ENCODE measurements at places on chromosomes 13 and 19. TPM values are rescaled to one million over a fixed set of nuclear protein-coding genes. Genes with fewer than 3 reads are reported as not detected.

ZNF677 gene
- 18.6 TPM for total RNA-seq

C1QTNF9B gene
- not detected for total RNA-seq

RAB3A gene
- 1.9 TPM for total RNA-seq

TNFRSF19 gene
- total RNA-seq = 3.6 TPM

SULT2B1 gene
- 0.60 TPM for total RNA-seq

CYP4F12 gene
- 7.6 TPM for total RNA-seq

ZNF99 gene
- 0.32 TPM for total RNA-seq

ATCAY gene
- total RNA-seq = not detected

KLK5 gene
- total RNA-seq = not detected

MAP4K1 gene
- 2.7 TPM for total RNA-seq

P2RY11 gene
- 6.5 TPM for total RNA-seq

- no peak for DNase-seq
Observed at GRCh38 chr13:45989607-45990006, 62.9 kb downstream of the ZC3H13 start.

DNA sequence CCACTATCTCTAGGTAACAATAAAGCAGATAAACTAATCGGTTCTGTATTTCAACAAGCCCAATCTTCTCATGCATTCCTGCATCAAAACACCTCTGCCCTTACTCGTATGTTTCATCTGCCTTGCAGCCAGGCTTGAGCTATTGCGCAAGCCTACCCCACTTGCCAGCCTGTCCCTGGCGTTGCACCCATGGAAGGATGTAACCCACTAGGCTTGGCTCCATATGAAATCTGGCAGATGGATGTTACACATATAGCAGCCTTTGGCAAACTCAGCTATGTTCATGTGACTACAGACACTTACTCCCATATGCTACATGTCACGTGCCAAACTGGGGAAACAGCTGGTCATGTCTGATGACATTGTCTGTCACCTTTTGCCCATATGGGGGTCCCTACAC lies 11.9 kb upstream of the ZNF549 start:
- DNase-seq = no peak

GRCh38 chr13:32446773-32447465 lies 19.0 kb upstream of the N4BP2L1 start:
- no peak for DNase-seq

DNA sequence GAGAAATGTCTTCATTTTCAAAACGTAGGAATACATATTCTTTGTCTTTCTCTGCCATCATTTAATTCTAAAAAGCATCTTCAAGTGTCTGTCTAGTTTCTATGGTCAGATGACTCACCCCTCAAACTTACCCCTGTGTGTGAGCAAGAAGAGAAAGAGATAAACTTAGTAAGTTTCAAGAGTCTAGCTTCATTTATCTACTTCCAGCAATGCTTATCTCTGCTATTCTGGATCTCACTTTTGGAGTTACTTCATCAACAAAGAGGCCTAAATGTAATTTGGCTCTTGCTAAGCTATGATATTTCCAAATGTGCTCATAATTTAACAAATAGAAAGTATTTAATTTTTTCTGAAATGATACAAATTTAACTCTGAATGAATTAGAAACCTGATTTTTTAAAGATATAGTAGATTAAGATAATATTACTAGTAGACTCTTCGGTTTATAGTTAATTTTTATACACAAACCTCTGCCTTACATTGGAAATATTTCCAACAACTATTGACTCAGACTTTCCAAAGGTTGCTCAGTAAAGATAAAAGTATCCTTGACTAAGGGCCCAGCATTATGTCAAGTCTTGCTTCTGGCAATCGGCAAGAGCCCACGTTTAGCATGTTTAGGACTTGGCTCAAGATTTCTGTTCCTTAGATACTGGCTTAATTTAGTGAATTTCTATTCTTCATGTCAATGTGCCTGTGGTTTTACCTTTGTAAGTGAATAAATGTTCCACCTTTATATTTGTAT lies 1511.0 kb upstream of the SLC10A2 start:
- DNase-seq = no peak

- DNase-seq = peak; percentile 80
Observed at GRCh38 chr19:16660763-16661479, at the start of gene TMEM38A. TMEM38A (plus strand) TSS chr19:16661139; CDS start chr19:16661218, 79 bp downstream.

- DNase-seq = no peak
Observed at GRCh38 chr19:46251416-46251815, 21.9 kb downstream of the IGFL1 start.

GRCh38 chr13:111502957-111503356 lies 182.5 kb downstream of the TEX29 start:
- no peak for DNase-seq

GRCh38 chr13:64718116-64718515 lies 2512.0 kb downstream of the PCDH9 start:
- DNase-seq = no peak

DNA sequence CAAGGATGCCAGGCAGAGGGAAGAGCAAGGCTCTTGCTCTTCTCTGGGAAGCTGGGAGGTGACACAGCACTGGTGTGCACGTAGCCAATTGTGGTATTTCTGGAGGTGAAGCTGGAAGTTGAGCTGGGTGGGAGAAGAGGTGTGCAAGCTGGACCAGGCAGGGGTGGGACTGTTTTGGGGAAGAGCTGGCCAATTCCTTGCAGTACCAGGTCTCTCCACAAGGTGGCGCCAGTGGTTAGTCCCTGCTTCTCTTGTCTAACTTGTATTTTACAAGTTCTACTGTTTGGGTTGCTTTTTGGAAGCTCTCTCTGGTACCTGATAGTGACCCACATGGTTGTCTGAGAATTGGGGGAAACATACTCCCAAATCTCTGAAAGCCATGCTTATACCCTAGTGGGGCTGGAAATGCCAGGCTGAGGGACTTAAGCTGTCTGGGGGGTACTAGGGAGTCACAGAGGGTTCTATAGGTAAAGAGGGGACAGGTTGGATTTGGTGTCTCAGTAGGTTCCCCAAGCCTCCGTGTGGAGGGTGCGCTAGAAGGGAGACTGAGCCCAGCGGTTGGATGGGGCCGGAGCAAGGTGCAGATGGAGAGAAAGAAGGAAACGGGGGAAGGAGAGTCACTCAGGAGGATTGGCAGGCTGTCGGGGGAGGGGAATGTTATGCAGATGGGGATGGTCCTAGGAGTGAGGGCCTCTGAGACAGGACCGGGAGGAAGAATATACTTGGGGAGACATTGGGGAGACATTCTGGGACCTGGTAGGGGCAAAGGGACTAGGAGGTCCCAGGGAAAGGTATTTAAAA lies 3.0 kb downstream of the HPN start:
- peak; percentile 89 for DNase-seq

GRCh38 chr13:110539894-110540293 lies 21.6 kb downstream of the RAB20 start:
- DNase-seq = no peak

GRCh38 chr19:4365341-4365740 lies 22.0 kb downstream of the MPND start:
- DNase-seq = no peak

DNA sequence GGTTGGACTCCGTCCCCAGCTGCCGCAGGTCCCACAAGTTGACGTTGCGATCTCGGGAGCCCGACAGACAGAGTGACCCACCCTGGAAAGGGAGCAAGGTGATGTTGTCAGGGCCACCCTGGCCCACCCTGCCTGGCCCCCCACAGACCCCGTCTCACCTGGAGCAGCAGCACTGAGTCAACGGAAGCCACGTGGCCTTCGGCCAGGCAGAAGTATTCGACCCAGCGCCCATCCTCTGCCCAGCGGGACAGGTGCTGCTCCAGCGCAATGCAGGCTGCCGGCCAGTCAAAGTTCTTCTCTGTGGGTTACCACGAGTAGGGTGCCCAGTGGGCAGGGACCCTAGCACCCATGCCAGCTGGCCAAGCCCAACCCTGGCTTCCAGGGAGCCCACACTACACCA lies 1.8 kb downstream of the FBXW9 start:
- DNase-seq = no peak

- no peak for DNase-seq
Observed at GRCh38 chr13:103187721-103188156, 121.5 kb upstream of the SLC10A2 start.

DNA sequence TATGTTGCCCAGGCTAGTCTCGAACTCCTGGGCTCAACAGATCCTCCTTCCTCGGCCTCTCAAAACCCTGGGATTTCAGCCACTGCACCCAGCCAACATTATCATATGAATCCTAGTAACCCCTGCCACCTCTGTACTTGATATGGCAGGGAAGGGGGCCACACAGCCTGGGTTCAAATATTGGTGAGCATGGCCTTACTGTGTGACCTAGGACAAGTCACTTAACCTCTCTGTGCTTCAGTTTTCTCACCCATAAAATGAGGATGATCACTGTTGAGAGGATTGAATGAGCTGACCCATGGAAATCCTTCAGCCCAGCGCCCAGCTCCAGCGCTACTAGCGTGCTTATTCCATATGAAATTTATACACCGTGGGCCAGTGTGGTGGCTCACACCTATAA lies 3.6 kb upstream of the COMP start:
- DNase-seq = no peak

- DNase-seq = peak; percentile 37
Observed at GRCh38 chr19:2574478-2574931, 98.6 kb downstream of the GADD45B start.

GRCh38 chr19:18675779-18676178 lies 7.7 kb upstream of the CRTC1 start:
- DNase-seq = no peak

DNA sequence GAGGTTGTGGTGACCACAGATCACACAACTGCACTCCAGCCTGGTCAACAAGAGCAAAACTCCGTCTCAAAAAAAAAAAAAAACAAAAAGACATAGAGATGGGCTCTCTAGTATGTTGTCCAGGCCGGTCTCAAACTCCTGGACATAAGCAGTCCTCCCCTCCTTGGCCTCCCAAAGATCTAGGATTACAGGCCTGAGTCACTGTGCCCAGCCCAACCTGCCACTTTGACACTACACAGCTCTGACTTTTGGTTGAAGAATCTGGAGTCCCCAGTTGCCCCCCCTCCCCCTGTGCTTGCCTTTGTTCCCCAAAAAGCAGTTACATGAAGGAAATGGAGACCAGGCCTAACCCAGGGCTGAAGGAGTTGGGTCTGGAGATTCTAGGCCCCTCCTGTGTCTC lies 12.9 kb downstream of the CARM1 start:
- DNase-seq = no peak

DNA sequence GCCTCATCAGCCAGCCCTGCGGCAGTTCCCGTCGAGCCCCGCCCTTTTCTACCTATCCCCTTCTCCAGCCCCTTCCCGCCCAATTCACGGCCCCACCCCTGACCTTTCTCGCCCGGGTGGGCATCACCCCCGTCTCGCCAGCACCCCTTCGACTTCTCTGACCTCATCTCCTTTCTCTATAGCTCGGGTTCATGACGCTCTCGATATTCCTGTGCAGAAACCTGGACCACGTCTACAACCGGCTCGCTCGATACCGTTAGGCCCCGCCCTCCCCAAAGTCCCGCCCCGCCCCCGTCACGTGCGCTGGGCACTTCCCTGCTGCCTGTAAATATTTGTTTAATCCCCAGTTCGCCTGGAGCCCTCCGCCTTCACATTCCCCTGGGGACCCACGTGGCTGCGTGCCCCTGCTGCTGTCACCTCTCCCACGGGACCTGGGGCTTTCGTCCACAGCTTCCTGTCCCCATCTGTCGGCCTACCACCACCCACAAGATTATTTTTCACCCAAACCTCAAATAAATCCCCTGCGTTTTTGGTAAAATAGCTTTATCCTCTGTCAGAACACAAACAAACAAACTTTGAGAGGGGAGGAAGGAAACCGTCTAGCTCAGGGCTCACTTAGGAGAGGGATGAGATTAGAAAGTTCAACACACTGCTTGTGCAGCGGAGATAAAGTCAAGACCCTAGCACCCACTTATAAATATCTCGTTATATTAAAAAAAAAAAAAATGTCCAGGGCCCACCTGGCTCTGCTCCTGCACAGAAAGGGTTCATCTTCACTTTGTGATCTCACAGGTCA lies 5.1 kb downstream of the CD37 start:
- DNase-seq = peak; percentile 87

- DNase-seq = no peak
Observed at GRCh38 chr13:99450416-99450815, 50.9 kb upstream of the TM9SF2 start.

All from posterior vena cava (tissue), 2 donors.